Hippocampal formation (tissue), 2 donors: ENCODE measurements at places on chromosomes 11 and 22.

GRCh38 chr11:78350646-78351165 is 66.9 kb downstream of the GAB2 start:
- peak; percentile 90 for DNase-seq

DNA sequence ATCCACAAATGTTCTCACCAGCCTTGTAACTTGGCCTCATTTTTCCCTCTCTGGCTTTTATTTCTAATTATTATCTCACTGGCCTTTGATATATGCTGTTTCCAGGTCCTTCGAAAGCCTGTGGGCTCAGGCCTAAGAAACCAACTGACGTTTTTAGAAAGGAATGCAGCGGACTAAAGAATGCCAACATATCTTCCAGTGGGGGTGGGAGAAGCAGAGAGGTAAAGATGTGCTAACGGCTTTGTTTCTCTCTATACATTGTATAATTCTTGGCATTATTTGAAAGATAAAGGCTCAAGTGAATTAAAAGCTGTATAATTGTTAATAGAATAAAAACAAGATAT is 28.2 kb downstream of the OR6Q1 start:
- no peak for DNase-seq

GRCh38 chr11:10387206-10388083 is 67.6 kb upstream of the AMPD3 start:
- DNase-seq, result no peak

DNA sequence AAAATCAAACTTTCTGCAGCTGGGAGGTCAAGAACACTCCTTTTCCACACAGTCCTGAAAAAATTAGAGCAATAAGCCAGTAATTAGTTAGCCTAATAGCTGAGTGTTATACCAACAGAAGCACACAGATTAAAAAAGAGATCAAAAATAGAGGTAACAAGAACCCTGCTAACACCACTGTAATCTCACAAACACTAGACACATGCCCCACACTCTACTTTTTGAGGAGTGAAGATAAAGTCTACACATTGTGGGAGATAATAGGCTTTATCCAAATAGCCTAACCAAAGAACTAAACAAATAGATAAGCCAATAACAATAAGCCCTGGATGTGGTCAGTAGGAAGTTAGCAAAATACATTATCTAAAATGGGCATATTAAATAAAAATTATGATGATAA is 372.7 kb upstream of the ANO5 start:
- no peak for DNase-seq

GRCh38 chr22:25668437-25668836 is 73.6 kb upstream of the MYO18B start:
- DNase-seq, result no peak

DNA sequence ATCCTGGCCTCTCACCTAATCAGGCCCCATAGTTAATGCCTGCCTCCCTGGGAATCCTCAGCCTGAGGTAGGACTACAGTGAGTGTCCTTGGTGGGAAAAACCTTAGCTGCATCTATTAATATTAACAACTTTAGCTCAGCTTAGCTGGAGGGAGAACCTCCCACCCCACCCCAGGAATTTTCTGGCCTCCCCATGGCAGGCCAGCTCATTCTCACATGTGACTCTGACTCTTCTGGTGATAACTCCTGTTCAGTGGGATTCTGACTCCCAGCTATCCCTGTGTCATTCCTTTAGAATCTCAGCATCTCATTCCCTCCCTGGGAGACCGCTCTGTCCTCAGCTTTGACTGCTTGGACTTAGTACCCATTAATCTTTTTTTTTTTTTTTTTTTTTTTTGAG is 14.5 kb downstream of the ART5 start:
- no peak for DNase-seq
